WTC11 (cell line): ENCODE measurements at places on chromosomes 7 and 10.

DNA sequence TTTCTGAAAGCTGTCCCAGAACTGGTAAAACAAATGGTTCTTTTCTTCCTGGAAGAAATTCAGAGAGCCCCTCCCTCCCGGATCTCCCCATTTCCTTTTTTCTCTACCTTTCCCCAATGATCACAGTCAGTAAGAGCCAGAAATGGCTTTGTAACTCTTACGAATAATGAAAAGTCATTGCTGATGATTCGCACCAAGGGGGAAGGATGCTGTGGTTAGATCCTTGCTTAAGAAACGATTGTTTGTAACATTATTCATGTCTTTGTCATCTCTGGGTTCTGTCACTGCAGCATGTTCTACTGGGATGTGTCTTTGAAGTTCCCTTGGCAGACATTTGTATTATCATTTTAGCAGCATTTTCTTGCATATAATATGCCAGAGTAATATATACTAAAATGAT, 138.9 kb downstream of the CACNB2 start:
- no peaks in the 10 kb centered on the region for H3K27me3 ChIP-seq
- no peaks in the 10 kb centered on the region for H3K36me3 ChIP-seq
- H3K4me1 ChIP-seq: peaks cover 3% of the 10 kb centered on the region; the same call in 1 of the 2 replicates

DNA sequence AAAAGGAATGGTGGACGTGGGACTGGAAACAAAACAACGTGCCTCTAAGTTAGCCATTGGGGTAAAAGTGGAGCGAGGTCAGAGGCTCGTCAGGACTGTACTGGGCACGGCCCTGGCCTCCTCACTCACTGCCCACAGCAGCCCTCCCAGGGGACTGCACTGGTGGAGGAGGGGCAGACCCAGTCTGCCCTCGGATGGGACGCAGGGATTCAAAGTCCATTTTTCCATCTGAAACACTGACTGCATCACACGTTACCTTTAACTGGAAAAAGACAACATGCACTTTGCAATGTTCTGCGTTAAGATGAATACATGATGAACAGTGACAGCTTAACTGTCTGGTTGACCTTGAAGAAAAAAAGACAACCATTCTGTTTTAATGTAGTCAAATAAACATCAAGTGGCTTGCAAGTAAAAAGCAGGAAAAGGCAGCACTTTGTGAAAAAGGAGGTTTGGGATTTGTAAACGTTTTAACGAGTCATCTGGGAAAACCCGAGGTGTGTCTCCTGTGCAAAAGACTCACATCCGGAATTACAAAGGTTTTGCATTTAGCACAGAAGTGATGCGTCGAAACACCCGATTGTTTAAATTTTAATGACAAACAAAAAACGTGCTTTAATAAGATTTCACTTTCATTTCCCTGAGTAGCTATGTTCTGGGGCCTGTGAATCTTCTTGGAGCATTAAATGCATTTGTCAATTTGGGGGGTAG, 18.8 kb downstream of the KLF6 start:
- H3K4me3 ChIP-seq: no peak overlapping the region
- H3K27me3 ChIP-seq: no peaks in the 10 kb centered on the region
- H3K36me3 ChIP-seq: no peaks in the 10 kb centered on the region
- no peak for DNase-seq
- no peak overlapping the region for H3K27ac ChIP-seq

DNA sequence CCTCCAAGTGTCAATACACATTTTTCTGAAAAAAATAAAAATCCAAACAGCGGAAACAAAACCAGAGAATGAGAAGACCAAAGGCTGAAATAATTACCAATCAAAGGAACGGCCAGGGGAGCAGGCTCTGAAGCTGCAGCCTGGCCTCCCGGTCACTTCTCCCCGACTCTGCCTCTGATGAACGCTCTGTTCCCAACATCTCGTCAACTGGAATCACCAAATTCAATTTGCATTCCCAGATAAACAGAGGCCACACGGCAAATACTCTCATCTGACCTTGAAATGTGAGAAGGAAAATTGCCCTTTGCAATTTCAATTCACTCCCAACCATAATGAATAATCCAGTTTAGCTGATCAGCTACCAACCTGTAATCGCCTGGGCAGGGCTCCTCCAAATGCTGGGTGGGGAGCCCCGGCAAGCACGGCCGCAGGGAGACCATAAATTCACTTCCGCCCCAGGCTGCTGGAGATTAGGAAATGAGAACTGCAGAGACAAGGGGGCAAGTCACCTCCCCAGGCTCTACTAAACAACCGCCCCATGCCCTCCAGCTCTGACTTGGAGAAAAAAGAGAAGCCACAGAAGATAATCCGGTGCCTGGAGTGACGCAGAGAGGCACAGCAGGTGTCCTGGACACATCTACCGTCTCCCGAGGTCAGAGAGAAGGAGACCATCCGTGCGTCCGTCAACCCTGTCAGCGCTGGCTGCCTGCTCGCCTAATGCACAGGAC, 153.2 kb downstream of the MAD1L1 start:
- H3K27me3 ChIP-seq: no peaks in the 10 kb centered on the region
- H3K4me1 ChIP-seq: peaks cover 6% of the 10 kb centered on the region
- H3K36me3 ChIP-seq: peaks cover 4% of the 10 kb centered on the region; the same call in 1 of the 2 replicates
- no peak overlapping the region for H3K4me3 ChIP-seq

GRCh38 chr10:107126512-107127065, 37.9 kb downstream of the SORCS1 start:
- H3K27me3 ChIP-seq: no peaks in the 10 kb centered on the region
- no peak for DNase-seq
- H3K36me3 ChIP-seq: no peaks in the 10 kb centered on the region
- H3K4me3 ChIP-seq: no peak overlapping the region

GRCh38 chr10:100021322-100021721, 11.6 kb upstream of the DNMBP start:
- H3K27me3 ChIP-seq: no peaks in the 10 kb centered on the region
- no peak overlapping the region for H3K4me3 ChIP-seq

- peak overlapping the region; percentile 74 for H3K4me3 ChIP-seq
- H3K27me3 ChIP-seq: peaks cover 21% of the 10 kb centered on the region
- DNase-seq: peak; percentile 61
Measured at GRCh38 chr7:141511676-141512396, 39.4 kb upstream of the AGK start.

- H3K27me3 ChIP-seq: no peaks in the 10 kb centered on the region
- H3K4me1 ChIP-seq: peaks cover 18% of the 10 kb centered on the region
- H3K36me3 ChIP-seq: no peaks in the 10 kb centered on the region
- H3K27ac ChIP-seq: no peak overlapping the region
- no peak overlapping the region for H3K4me3 ChIP-seq
Measured at GRCh38 chr10:8919280-8919679, 864.8 kb downstream of the GATA3 start.
